Fibroblast of skin of left quadriceps (primary cell): ENCODE measurements at places on chromosomes 11 and 22.

DNA sequence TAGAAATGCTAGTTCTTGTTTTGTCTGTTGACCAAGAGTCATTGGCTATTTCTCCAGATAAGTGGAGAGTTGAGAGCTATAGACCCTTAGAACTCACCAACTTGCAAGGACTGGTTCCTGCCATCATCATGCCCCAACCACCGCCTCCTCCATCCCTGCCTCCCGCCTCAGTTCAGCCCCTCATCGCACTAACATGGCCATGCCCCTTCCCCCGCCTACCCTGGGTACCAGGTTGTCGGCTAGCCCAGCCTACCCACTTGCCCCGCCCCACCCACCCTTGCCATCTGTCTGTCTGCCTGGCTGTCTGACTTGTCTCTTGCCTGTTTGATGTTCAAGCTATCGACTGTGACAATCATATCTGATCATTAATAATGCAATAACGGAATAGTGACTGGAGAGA lies 154.1 kb downstream of the TRIM29 start:
- no peak for DNase-seq

GRCh38 chr11:120061036-120061760 lies 76.7 kb downstream of the TRIM29 start:
- DNase-seq: no peak

- no peak for DNase-seq
These were observed 113.6 kb upstream of the CADM1 start for GRCh38 chr11:115617767-115618166.

DNA sequence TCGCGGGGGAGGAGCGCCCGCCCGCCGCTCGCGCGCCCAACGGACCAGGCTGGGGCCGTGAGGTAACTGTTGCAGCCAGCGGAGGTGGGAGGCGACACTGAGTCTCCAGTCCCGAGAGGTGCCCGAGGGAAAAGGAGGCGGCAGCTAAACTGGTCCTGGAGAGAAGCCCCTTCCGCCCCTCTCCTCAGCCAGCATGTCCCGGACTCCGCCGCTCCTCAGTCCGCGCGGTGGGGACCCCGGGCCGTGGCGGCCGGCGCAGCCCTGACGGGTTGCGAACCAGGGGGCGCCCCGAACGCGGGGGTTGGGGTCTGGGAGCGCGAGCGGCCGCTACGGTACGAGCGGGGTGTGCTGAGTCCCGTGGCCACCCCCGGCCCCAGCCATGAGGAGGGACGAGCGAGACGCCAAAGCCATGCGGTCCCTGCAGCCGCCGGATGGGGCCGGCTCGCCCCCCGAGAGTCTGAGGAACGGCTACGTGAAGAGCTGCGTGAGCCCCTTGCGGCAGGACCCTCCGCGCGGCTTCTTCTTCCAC lies at the start of gene PDE3B:
TSS of gene PDE3B (plus strand) at position 108 of the 529 bp plus-strand sequence. CDS start at position 380, 272 bp downstream.
- DNase-seq: no peak

- no peak for DNase-seq
These were observed 160.4 kb downstream of the TRIM29 start for GRCh38 chr11:119977561-119977860.

- no peak for DNase-seq
These were observed 43.7 kb downstream of the ISX start for GRCh38 chr22:35109616-35110015.

DNA sequence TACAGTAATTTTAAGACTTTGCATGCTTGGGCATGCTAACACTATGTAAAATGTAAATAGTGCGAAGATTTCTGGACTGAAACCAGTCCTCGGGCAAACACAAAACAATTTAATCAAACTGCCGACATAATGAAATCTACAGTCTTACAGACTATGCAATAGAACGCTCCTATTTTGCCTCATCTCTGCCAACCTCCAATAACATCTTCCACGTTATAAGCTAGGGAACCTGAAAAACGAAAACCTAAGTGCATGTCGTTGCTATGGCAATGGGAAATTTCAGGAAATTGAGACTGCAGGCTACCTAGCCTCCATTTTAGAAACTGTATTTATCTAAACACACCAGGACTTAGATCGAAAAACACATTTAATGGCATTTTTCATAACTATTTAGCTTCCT lies 1.1 kb downstream of the CSTF3 start:
- DNase-seq: peak; percentile 16

GRCh38 chr11:115525531-115526006 lies 21.4 kb upstream of the CADM1 start:
- DNase-seq: no peak

GRCh38 chr11:68552542-68552941 lies 92.0 kb downstream of the PPP6R3 start:
- DNase-seq: no peak

- DNase-seq: peak; percentile 6
These were observed 30.5 kb upstream of the CABP7 start for GRCh38 chr22:29689206-29689879.

DNA sequence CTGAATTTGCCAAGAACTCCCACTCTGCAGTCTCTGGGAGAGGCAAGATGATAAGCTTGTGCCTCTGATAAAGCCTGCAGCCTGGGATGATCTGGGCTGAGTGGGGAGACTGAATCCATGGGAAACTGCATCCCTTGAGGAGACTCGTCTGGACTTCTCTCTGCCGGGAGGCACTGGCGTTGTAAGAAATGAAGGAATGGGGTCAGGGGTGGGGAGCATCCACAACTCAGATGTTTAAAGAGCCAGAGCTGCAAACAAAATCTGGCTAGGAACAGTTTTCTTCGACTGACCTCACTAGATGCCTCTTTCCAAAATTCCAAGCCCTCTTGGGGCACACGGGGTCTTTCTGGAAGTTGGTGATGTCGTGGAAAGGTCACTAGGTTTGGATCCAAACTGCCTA lies 64.4 kb downstream of the SPON1 start:
- DNase-seq: no peak

DNA sequence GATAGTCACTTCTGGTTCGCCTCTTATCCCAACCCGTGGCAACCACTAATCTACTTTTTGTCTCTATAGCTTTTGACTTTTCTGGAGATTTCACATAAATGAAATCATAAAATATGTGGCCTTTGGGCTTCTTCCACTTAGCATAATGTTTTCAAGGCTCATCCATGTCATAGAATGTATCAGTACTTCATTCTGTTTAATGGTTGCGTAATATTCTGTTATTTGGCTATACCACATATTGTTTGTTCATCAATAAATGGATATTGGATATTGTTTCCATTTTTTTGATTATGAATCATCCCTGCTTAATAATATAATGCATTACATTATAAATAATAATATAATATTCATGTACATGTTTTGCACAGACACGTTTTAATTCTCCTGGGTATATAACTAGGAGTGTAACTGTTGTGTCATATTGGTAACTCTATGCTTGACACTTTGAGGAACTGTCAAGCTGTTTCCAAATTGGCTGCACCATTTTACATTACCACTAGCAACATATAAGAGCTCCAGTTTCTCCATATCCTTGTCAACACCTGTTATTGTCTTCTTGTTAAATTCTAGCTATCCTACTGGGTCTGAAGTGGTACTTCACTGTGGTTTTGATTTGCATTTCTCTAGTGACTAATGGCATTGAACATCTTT lies 181.5 kb downstream of the CADM1 start:
- no peak for DNase-seq

DNA sequence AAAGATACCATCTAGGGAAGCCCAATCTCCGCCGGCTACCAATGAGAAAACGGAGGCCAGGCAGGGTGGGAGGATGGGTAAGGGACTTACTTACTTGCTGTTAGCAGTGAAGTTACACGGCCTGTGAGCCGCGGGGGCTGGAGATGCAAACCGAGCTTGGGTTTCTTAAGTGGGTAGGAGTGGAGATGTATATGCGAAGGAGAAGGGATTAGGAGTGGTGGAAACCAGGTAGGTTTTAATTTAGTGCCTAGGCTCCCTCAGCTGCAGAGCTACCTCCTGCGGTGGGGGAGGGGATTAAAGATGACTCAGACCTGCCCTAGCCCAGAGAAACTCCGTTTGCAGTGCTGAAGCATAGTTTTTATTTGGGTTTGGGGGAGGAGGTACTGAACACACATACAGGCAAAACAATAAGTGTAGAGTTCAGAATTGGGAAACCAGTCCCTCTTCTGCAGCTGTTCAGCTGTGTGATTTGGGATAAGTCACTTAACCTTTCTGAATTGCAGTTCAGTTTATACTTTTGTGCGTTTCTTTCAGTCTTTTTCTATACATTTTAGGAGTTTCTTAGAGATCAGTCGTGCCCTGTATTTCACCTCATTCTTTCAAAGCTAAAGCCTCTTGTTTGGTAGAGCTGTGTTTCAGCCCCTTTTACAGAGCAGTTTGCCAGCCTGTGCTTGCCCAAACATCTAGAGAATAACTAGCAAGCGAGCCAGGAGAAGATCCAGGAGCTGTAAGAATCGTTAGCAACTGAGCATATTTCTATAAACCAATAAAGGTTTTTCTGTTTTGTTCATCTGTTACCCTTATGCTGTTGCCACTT lies 596 bp upstream of the TNRC6B start:
- DNase-seq: no peak

DNA sequence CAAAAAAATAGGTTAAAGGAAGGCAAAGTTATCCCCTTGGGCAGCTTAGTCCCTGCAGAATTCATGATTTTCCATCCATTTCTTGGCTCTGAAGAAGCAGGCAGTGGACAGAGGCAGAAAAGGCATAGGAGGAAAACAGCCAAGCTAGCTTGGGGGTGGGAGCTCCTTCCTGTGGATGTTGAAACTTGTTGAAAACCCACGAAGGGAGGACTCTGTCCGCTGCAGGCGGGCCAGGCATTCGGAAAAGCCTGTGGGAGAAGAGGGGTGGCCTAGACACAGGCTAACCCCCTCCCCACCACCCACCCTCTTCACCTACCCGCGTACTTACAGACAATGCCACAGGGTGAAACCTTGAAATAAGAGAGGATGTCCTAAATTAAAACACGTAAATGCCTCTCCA lies 72.1 kb downstream of the C22orf31 start:
- no peak for DNase-seq

- no peak for DNase-seq
These were observed 11.7 kb upstream of the FXYD6 start for GRCh38 chr11:117888139-117888566.

- DNase-seq: no peak
These were observed 2.4 kb downstream of the LMO1 start for GRCh38 chr11:8261291-8261690.
